Stimulated activated CD8-positive, alpha-beta memory T cell treated with anti-CD3 and anti-CD28 coated beads, Interleukin-15, amount 100 ng/mL, for 48 hours (primary cell): ENCODE measurements at places on chromosomes 16 and 17.

- DNase-seq = no peak
These were observed 2.1 kb upstream of the NHERF1 start for GRCh38 chr17:74746376-74746775.

- no peak for DNase-seq
These were observed 53.1 kb upstream of the ENPP7 start for GRCh38 chr17:79677646-79678045.

GRCh38 chr16:54242199-54242598 is 44.4 kb downstream of the IRX3 start:
- DNase-seq = no peak

DNA sequence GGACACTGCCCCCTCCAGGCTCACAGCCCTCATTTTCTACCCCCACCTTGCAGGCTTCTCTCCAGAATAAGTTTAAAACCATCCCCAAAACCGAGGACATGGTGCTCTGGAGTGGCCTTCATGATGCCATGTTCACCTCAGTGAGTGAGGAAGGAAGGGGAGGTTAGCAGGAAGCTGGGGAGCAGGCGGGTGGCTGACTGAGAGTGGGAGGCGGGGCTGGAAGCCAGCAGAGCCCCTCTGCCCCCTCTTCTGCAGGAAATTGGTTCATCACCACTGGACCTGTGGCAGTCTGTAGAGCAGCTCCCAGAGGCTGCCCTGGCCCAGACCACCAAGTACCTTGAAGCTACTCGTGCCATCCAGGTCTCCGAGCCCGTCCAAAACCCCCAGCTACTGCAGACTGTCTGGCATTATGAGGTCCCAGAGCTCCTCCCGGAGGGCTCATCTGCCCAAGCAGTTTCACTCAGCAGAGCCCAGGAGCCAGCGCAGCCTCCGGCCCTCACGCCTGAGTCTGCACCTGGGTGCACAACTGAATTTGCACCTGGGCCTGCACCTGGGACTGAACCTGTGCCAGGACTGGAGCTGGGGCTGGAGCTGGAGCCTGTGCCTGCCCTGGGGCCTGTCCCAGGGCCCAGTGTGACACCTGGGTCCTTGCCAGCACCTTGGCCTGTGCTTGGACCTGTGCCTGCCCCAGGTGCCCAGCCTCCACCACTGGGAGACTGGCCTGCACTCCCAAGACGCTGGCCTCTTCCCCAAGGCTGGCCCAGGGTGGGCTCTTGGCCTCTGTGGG is 19.0 kb downstream of the C16orf96 start:
- no peak for DNase-seq

DNA sequence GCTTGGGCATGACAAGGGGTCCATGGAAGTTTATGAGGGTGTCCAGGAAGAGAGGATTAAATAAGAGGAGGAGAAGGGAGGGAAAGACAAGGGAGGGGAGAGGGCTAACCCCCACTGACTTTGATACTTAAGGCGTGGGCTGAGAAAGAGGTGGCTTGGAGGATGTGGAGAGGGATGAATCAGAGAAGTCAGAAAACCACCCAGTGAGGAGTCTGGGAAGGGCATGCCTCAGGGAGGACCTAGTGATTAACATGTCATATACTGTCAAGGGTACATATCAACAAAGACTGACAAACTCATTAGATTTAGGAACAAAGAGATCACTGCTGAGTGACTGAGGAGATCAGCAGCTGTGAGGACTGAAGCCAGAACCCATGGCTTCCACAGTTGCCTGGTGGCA is 145.4 kb downstream of the IRX5 start:
- DNase-seq = no peak

DNA sequence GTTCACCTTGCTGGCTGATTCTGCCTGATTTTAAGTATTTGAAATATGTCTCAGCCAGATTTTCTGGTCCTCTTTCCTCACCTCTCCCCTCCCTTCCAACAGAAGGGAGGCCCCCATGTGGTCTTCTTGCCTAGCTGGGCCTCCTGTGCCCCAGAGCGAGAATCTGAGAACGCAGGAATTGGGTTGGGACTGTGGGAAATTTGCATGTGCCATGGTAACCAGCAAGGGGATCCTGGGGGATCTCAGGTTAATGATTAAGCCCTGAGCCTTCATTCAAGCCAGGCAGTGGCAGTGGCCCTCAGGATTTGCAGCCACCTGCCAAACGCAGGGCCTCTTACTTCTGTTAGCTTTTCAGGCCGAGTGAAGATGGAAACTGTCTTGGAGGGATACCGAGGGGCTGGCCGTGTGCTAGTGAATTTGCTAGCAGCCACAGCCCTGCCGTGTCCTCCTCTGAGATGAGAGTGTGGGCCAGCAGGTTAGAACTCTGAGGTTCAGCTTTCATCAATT is 40.2 kb downstream of the KSR1 start:
- DNase-seq = no peak

DNA sequence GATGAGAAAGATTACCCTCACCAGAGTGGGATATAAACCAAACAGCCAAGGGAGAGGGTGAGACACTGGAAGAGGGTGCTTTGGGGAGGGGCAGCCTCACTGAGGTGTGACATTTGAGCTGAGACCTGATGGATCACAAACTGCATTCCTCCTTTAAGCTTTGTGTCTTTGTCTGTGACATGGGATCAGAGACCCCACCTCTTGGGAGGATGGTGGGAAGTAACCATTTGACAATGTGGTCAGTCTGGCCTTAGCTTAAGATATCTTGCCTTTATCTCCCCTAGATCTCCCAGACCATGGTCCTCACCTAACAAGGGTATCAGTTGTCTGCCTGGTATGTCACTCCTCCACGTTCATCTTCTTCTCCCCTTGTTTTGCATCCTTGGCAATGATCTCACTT is 163.4 kb downstream of the SHISA9 start:
- no peak for DNase-seq

DNA sequence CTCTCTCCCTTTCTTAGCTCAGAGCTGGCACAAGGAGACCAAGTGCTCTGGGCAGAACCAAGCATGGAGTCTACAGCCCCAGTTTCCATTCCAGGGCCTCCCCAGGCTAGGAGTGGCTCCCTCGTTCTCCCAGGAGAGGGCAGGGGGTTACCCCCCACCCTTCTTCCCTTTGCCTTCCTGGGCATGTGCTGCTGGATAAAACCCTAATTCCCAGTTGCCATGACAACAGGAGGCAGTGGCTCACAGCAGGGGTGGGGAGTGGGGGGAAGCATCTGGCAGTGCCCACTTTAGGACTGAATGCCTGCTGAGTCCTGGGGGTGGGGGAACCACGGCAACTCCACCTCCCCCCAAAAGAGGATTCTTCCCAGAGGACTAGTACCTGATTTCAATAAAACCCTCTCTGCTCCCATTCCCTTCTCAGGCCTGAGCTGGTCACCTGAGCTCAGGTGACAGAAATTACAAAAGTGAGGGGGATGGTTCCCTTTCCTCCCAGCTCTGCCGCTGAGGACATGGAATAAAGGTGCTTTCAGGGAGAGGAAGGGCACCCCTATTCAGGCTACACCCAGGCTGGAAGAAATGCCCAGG is 1.8 kb downstream of the MPP2 start:
- DNase-seq = no peak

DNA sequence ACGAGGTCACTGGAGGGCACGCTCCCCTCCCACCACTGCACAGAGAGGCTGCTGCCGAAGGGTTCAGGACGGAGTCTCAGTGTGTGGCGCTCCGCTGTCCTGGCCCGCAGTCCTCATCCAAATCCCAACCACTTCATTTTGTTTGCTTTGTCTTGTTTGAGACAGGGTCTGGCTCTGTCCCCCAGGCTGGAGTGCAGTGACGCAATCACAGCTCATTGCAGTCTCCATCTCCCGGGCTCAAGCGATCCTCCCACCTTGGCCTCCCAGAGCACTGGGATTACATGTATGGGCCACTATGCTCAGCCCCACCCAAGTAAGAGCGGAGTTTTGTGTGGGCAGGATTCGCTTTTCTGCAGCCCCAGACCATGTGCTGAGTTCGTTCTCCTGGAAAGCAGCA is 12.7 kb downstream of the UNKL start:
- DNase-seq = no peak

DNA sequence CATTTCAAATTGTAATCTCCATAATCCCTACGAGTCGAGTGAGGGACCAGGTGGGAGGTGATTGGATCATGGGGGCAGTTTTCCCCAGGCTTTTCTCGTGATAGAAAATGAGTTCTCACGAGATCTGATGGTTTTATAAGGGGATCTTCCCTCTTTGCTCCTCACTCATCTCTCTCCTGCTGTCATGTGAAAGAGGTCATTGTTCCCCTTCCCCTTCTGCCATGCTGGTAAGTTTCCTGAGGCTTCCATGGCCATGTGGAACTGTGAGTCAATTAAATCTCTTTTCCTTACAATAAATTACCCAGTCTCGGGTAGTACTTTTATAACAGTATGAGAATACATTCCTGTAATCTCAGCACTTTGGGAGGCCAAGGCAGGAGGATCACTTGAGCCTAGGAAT is 76.7 kb upstream of the MARCHF10 start:
- DNase-seq = no peak

DNA sequence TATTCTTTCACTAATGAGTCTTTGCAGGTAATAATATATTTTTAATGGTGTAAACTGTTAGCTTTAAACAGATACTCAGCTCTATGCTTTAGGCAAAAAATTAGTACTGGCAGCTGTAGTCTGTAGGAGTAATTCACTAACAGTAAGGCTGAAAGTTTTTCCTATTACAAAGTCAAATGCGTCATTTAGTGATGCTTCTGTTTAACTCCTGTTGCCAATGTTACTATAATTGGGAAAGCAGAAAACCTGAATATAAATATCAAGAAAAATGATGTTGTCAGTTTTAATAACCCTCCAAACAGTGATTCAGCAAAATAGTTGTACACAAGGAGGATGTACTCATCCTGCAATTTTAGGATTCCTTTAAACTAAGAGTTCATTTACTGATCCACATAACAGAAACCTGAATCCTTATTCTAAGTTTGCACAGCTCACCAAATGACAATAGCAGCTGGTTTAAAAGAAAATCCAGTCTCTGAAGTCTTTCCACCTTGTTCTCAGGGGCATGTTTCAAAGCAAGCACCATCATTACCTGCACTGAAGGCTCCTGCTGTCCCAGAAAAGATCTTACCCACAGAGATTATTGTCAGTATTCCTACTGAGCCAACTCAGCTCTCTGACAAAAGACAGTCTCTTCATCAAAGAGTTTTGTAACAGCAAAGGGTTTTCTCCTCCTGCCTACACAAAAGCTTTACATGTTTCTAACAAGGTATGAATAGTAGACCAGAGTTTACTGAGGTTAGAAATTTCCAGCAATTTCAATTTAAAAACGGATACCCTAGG is 4.2 kb downstream of the CDR2 start:
- DNase-seq = no peak

DNA sequence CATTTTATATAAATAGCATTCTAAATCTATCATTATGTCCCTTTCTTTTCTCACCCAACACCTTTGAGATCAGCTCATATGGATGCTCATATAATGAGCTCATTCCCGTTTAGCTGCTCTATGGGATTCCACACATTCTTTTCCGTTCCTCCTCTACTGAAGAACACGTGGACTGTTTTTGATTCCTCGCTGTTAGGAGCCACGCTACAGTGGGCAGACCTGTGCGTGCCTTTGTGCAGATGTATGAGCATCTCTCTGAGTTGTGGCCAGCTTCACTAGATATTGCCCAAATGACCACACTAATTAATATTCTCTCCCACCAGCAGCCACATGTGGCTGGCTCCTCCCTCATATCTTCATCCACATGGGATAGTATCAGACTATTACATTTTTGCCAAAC is 6.0 kb upstream of the TNFRSF13B start:
- DNase-seq = no peak

DNA sequence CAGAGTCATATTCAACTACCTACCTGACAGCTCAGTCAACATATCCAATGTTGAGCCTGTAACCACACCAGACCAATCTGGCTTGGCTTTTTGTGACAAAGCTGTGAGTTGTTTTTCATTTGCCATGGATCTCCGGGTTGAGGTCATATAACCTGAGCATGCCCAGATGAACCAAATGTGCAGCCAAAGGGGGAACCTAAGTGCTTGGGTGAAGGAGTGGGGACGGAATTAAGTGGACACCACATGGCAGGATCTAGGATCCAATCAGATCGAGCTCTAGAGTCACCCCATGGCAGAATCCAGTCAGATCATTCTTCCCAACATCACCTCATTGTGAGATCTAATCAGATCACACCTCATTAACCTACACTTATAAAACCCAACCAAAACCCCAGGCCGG is 258.6 kb downstream of the PHKB start:
- no peak for DNase-seq

DNA sequence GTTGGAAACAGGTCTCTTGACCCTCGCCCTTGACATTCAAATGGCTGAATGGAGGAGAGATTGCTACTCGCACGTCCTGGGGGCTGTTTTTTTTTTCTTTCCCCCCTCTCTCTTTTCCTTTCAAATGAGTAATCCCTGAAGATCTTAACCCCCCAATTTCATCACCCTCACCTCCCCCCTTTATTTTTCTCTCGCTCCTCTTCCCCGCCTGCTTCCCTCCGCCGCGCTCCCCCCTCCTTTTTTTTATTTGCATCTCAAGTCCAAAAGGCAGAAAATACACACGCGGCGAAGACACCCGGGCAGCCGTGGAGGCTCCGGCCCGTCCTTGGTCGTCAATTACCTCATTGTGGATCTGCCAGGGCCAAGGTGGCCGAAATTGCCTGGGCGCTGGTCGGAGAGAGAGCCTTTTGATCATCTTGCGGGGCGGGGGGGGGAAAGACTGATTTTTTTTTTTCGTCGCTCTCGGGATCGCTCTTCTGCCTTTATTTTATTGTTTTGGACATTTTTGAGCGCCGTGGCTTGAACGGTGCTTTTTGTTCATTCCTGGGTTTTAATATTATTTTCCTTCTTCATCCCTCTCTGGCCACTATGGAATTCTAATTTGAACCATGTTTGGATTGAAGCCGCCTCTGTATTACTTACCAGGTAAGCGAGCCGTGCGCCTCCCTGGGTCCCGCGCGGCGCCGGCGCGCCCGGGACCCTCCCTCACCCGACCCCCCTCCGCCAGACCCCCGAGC is 57.2 kb upstream of the GSE1 start:
- DNase-seq = no peak

- DNase-seq = no peak
These were observed 232.5 kb upstream of the ZFHX3 start for GRCh38 chr16:73280388-73280787.

DNA sequence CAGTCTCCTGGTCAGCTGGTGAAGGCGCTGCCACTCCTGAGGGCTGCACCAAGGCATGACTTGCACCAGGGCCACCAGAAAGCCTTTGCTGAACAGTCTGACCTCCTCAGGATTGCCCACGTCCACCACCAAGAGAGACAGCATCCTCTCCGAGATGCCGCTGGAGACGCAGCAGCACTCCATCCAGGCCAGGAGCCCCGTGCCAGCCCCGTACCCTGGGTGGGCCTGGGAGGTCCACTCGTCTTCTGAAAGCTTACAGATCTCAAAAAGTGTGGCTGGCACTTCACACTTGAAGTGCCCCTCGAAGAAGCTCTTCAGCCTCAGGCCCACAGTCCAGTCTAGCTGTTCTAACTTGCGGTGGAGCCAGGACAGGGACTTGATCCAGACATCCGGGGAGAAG is 6.7 kb downstream of the GEMIN4 start:
- no peak for DNase-seq
